C1 segment of cervical spinal cord (tissue), 14 donors: ENCODE measurements at places on chromosomes 16 and 17.

GRCh38 chr16:70660672-70661350 is 14.5 kb downstream of the IL34 start:
- no peak for DNase-seq

DNA sequence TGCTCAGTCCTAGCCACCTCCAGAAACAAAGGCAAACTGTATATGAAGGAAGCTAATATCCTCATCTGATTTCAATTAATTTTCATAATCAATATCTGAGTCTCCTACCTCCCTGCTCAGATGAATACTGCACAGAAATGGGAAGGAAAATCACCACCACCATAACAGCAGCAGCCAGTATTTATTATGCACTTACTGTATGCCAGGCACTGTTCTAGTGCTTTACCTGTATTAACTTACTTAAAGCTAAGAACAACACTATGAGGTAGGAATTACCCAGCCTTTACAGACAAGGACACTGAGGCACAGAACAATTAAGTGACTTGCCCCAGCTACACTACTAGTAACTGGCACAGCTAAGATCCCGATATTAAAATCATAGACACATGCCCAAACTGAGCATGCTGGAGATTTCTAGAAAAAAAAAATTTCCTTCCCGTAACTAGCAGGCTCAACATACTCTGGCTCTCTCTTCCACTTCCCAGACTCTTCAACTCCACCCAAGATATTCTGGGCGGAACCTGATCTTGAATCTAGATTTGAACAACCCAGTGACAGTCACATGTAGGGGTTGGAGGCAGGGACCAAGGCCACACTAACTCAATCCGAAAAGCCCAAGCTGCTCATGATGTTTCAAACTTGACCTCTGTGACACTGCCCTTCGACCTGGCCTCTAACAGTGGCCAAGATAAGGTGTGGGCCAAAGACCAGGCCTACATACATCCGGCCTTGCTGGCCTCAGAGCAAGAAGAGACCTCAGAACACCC is 3.9 kb downstream of the TRIM25 start:
- DNase-seq = no peak

DNA sequence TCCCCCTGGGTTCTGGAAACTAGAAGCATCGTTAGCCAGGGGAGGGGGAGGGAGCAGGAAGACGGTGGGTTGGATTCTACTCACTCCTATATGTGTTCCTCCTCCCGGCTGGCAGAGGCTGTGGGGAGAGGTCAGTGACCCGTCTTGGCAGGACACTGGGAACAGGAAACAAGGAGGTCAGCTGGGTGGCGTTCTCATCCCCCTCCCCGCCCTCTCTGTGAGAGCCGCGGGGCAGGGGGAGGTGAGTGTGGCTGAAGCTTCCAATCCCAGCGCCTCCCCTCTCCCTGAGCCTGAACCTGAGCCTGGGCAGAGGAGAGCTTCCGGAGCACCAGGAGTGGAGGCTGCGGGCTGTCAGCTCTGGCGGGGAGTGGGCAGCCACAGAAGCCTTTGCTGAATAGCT is 12.5 kb downstream of the GPRC5C start:
- DNase-seq = no peak

DNA sequence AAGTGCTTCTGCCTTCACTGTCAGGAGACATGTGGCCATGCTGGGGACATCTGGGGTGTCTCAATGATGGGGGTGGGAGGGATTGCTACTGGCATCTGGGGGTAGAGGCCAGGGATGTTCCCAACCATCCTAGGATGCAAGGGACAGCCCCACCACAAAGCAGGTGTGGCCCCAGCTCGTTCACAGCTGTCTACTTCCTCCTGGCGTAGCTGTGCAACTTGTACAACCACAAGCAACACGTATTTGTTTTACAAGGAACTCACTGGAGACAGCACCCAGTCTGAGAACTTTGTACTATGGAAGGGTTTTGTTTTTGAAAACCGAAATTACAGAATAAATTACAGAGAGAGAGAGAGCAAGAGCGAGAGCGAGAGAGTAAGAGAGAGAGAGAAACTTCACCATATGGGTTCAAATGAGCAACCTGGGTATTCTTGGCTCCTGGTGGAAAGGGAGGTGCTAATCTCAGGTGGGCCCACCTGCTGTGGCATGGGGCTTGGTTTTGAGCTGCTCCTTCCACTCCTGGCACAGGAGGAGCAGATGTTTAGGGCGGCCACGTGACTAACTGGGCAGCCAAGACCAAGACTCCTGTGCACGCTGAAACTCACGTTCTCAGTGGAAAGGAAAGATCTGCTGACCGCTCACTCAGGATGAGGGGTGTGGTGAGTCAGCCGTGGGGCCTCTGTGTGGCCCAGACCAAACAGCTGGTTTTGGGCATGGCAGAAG is 17.5 kb upstream of the TNFRSF13B start:
- no peak for DNase-seq

- no peak for DNase-seq
These were observed 123.1 kb downstream of the OR1D5 start for GRCh38 chr17:2940352-2940751.

DNA sequence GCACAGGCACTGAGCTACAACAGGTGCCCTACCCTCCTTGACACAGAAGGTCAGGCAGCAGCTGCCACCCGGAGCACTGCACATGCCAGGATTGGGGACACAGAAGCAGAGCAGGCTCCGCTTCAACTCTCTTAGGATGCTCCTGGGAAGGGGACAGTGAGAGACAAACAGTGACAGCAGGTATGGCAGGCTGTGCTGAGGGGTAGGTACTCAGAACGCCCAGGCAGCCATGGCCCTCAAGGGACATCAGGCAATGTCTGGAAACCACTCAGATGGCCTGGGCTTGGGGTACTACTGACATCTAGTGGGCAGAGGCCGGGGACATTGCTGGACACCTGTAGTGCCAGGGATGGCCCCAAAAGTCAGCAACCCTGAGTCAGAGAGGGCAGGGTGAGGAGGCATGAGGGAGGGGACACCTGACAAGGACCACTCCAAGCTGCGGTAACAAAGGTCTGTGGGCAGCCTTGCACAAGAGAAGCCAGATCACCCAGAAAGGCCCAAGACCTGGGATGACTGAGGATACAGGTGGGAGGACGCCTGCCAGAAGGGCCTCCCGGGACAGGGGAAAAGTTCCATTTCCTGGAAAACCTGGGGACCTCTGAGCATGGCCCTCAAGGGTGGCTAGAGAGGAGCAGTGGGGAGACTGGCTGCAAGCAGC is 21.2 kb downstream of the PEMT start:
- peak; percentile 16 for DNase-seq

DNA sequence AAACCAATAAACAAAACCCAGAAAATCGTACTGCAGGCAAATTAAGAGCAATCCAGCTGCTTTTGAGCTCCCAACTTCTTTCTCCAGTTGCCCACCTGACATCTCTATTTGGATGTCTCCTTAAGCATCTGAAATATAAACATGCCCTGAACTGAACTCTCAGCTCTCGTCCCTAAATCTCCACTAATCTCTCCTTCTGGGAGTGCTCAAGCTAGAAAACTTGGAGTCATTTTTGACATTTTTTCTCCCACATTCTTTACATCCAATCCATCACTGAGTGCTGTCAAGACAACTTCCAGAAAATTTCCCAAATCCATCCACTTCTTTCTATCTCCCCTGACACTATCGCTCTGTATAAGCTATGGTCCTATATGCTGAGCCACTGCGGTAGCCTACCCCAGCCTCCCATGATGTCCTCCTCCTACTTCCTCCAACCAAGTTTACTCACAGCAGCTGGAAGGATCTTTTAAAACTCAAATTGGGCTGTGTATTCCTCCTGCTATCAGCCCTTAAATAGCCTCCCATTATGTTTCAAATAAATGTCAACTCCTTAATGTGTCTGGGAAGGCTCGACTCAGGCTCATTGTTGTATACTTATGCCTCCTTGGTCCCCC is 53.1 kb downstream of the HS3ST3B1 start:
- no peak for DNase-seq

- DNase-seq = no peak
These were observed 27.5 kb downstream of the TBX21 start for GRCh38 chr17:47760409-47761140.

GRCh38 chr17:81515530-81516041 is 3.0 kb upstream of the ACTG1 start:
- no peak for DNase-seq

DNA sequence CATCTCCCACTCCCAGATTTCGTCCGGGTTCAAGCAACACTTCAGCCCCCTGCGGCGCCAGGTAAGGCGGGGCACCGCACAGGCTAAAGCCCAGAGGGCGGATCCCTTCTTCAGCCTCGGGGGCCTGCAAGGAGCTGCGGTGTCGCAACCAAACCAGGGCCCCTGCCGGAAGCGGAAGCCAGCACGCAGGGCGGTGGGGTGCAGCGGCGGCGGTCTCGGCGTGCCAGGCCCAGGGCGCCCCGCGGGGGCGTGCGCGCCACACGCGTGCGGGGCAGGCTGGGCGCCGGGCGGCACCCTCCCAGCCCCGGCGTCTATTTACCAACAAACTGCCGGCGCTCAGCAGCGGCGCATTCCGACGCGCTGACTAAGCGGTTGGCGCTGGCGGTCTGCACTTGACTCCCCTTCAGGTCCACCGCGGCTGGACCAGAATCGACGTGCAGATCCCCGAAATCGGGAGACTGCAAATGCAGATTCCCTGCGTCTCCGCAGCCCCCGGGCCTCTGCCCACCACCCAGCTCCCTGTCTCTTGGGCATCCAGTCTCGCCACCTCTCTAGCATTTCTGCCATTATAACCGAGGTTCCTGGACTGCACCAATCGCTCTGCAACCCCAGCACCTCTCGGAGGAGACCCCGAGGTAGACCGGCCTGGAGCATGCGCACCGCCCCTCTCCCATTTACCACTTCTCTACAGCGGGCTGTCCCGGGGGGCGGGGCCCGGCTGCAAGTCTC is 421 bp upstream of the DLX4 start:
- DNase-seq = no peak

GRCh38 chr16:9836118-9836736 is 346.0 kb downstream of the GRIN2A start:
- no peak for DNase-seq

DNA sequence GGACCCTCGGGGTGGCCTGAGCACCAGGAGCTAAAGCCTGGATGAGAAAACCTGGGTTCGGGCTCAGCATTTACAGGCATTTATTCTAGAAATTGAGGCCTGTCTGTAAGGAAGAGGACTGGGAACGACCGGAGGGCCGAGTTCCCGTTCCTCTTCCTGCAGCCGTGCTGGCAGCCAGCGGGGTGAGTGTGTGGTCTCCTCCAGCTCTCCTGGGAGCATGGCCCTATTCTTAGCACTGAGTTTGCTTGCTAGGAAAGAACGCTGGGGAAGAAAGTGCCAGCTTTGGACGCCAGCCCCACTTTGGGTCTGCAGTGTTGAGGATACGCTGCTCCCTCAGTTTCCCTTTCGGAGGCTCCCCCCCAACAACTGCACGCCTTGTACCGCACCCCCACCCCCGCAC is 49.6 kb downstream of the MGAT5B start:
- DNase-seq = no peak

DNA sequence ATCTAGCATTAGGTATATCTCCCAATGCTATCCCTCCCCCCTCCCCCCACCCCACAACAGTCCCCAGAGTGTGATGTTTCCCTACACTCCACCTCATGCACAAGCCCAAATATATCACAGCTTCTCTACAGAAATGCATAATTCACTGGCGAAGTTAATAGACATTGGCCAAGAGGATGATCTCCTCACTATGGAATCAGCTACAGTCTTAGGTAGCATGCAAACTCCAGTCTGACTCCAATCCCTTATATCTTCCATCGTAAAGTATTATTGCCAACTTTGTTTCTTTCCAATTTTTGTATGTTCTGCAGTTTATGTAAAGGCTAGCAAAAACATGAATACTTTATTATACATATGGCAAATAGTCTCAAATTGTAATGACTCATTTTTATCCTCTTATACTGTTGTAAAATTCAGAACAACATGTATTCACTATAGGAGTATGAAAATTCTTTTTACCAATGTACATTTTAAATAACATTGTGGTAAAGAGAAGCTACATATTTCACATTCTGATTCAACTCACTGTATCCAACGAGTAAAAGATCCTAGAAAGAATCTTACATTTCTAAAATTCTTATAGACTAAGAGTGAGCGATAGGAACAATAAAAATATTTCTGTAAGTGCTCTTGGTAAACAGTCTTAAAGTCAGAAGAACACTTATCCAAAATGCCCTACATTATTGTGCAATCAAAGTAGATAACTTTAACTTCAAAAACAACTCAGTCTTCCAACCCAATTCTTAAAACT is 871 bp downstream of the ABCA8 start:
- no peak for DNase-seq

- DNase-seq = no peak
These were observed 210.1 kb downstream of the SLC39A11 start for GRCh38 chr17:72882426-72882825.

- DNase-seq = no peak
These were observed 7.5 kb downstream of the SRSF1 start for GRCh38 chr17:57999496-58000017.

GRCh38 chr16:59950431-59950830 is 1216.3 kb upstream of the GOT2 start:
- DNase-seq = no peak

DNA sequence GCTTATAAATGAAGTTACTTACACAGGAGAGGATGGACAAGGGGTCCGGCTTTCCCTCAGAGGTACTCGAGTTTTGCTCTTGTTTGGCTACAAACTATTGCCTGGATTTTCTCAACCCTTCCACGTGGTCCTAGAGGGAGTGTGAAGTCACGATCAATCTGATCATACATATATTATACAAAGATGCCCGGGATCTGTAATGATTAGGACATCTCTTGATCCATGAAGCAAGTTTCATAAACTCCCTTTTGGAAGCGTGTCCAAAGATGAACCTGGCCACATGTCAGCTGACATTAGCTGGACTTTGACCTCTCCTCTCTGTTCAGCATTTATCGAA is 2.3 kb upstream of the CDH11 start:
- no peak for DNase-seq

DNA sequence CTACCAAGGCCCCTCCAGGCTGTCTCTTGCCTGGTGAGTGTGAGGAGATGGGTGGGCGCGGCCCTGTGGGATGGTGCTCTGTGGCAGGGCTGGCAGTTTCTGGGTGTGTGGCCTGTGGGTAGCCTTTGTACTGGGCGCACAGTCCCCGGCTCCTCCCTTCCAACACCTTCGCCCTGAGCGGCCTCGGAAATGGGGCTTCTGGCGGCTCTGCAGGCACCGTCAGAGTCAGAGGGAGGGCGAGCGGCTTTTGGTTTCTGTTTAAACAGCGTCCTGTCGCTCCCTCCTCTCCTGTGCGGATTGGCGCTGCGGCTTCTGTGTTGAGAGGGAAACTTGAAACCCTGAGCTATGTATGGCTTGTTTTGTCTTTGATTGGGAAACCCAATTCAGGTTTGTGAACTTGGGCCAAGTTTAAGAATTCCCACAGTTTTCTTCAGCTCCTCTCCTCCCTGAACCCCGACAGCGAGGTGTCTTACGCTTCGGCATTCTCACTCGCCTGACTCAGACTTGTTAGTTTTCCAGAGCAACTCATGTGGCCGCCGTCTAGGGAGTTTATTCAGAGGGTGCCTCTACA is 8.3 kb upstream of the ZNF750 start:
- no peak for DNase-seq
